Thoracic aorta (tissue), 2 donors: ENCODE measurements at places on chromosomes 4 and X. TPM values are rescaled to one million over a fixed set of nuclear protein-coding genes. Genes with fewer than 3 reads are reported as not detected.

DNA sequence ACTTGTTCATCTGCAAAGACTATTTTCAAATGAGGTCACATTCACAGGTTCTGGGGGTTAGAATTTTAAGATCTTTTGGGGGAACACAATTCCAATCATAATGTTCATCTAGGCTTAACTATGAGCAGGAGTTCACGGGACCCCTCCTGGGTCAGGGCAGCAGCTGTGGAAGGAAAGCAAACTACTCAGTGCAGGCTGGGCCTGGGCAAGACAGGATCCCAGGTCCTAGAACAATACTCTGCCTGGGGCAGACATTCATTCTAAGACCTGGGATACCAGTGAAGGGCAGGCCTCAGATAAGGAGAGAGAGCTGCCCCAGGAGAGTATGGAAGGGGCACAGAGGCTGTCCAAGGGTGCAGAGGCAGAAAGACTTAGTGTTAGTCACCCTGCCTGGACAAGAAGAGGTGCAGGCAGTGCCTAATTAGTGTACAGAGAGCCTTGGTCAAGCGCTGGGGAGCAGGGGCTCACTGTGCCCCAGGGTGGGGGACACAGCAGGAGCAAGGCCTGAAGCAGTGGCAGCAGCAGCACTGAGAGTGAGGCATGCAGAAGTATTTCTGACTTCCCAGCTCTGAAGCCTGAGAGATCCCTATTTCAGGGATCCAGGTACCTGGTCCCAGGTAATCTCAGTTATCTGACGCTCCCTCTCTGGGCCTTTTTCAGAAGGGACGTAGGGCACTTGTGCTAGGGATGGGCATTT lies 123.0 kb upstream of the MAMLD1 start:
- H3K4me3 ChIP-seq, result no peak overlapping the region
- H3K36me3 ChIP-seq, result no peaks in the 10 kb centered on the region
- DNase-seq, result no peak
- H3K27ac ChIP-seq, result no peak overlapping the region
- no peaks in the 10 kb centered on the region for H3K27me3 ChIP-seq

DNA sequence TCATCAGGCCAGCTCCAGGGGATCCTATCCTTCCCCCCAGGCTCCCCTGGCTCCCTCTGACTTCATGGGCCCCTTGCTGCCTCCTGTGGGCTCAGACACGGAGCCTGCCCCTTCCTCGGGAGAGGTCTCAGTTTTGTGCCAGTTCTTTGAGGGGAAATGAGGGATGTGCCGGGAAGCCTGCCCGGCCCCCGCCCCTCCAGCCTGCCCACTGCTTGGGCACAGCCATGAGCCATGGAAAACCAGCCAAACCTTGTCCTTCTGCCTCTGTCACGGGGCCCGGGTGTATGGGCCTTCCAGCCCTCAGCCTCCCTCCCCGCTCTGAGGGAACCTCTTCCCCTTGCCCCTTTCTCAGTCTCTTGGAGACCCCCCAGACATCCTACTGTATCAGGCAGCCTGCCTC lies 6.8 kb downstream of the BGN start:
- H3K27me3 ChIP-seq, result no peaks in the 10 kb centered on the region
- H3K4me1 ChIP-seq, result peaks cover 45% of the 10 kb centered on the region
- peak overlapping the region; percentile 68 for H3K4me3 ChIP-seq
- no peak for DNase-seq

DNA sequence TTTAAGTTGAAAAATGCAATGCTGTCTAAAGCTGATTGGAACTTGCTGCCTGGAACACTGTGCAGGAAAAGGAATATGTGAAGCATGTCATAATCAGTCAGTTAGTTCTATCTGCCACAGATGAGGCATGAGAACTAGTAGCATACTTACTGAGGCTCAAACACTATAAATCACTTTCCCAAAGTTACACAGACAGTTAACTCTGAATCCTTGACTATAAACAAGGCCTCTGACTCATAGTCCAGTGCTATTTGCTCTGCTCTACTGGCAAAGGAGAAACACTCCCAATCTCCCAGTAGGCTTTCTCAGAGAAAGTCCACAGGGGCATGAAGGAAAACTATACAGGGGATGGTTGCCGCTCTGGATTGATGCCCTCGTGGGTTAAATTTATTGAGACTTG lies 2078.4 kb upstream of the TENM3 start:
- no peaks in the 10 kb centered on the region for H3K36me3 ChIP-seq
- H3K27me3 ChIP-seq, result no peaks in the 10 kb centered on the region
- no peaks in the 10 kb centered on the region for H3K4me1 ChIP-seq

DNA sequence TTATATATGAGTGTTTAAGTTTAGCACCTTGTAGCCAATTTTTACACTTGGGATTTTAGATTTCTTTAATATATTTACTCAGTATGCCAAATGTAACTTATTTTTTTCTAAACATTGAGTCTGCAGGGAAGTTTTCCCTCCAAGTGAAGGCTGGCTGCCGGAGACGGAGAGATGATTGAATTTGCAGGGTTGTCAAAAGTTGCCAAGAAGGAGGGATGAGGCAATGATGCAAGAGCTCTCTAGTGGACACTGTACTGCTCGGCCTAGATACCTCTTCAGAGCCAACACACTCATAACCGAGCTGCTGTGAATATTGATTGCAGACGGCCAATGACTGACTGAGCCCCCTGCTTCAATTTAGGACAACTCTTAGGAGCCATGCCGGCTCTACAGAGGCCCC lies 318.6 kb upstream of the CASK start:
- DNase-seq, result no peak
- no peaks in the 10 kb centered on the region for H3K4me1 ChIP-seq
- no peak overlapping the region for H3K27ac ChIP-seq

- no peak for DNase-seq
- H3K27me3 ChIP-seq, result no peaks in the 10 kb centered on the region
- H3K4me3 ChIP-seq, result no peak overlapping the region
These were observed 222.7 kb upstream of the HAND2 start for GRCh38 chr4:173752610-173753230.

HSFX3 gene
- total RNA-seq, result not detected
